ENCODE measurements at places on chromosomes 3 and 15.
A peak's percentile ranks its signal among the peaks of the same experiment; 100 is the strongest.

DNA sequence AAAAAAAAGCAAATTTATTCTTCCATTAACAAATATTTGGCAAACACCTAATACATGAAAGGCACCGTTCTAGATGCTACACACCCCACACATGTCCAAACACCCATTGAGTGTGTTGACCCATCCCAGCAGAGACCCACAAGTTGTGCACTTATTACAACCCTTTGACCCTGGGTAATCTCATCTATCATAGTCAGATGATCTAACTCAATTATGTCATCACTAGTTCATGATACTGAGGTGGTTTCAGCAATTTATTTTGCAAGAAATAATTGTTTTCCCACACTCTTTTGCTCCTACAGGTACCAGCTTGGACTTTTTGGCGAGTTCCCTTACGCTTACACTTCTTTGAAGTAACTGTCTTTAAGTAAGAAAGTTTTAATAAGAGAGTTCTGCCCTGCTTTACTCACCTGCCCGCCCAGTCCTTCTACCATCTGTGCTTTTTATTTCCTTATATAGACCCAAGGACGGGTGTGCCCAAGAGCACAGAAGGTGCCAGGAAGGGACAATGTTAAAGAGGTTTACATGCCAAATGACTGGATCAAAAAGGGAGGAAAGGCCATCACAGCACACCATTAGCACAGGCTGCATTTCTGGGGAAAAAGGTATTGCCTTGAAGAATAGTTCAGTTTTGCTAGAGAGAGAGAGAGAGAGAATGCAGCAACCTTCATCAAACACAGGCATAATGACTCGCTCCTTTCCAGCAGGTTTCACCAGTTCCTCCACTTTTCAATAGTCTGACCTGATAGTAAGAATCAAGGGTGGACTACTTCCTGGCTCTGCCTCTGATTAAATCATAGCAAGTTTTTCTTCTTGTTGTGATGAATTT, 54.5 kb upstream of the ATP11B start:
- DNase-seq, result no peak

GRCh38 chr15:89657686-89658200, 2.5 kb upstream of the KIF7 start:
- DNase-seq, result no peak

- DNase-seq, result peak; percentile 61
These were observed 62.8 kb upstream of the HERC1 start for GRCh38 chr15:63896336-63897115.

DNA sequence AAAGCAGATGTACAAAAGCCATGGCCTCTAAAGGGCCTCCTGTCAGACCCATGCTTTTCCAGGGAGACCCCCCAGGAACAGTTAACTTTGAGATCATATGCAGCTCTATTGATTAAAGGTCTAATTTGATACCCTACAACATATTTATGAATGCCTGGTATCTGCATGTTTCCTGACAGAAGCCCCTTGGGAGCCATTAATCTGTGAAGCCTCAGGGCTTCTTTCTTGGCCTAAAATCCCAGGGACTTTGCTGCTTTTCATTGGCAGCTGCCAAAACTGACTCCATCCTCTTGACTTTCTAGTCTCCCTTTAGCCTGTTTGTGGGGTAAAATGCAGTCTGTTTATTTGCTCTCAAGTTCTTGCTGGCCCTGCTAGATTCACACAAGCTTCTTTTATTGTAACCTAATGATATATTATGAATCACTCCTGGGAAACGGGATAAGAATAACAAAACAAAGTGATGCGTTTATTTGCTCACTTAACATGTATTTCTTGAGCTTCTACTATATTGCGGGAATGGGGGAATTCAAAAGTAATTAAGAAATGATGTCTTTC, 257.0 kb downstream of the LSAMP start:
- no peak for DNase-seq

- DNase-seq, result no peak
These were observed 48.6 kb upstream of the AKAP13 start for GRCh38 chr15:85331655-85332285.

DNA sequence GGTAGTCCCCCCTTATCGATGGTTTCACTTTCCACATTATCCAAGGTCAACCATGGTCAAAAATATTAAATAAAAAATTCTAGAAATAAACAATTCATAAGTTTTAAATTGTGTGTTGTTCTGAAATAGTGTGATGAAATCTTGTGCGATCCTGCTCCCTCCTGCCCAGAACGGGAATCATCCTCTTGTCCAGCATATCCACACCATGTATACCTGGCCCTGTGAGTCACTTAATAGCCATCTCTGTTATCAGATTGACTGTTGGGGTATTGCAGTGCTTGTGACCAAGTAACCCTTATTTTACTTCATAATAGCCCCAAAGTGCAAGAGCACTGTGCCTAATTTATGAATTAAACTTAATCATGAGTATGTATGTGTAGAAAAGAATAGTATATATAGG, 19.1 kb downstream of the FAM81A start:
- no peak for DNase-seq

Data from SW 1271 (cell line).